Stimulated activated CD8-positive, alpha-beta memory T cell treated with anti-CD3 and anti-CD28 coated beads, Interleukin-15, amount 100 ng/mL, for 4 hours (primary cell): ENCODE measurements at places on chromosomes 3 and 15.

DNA sequence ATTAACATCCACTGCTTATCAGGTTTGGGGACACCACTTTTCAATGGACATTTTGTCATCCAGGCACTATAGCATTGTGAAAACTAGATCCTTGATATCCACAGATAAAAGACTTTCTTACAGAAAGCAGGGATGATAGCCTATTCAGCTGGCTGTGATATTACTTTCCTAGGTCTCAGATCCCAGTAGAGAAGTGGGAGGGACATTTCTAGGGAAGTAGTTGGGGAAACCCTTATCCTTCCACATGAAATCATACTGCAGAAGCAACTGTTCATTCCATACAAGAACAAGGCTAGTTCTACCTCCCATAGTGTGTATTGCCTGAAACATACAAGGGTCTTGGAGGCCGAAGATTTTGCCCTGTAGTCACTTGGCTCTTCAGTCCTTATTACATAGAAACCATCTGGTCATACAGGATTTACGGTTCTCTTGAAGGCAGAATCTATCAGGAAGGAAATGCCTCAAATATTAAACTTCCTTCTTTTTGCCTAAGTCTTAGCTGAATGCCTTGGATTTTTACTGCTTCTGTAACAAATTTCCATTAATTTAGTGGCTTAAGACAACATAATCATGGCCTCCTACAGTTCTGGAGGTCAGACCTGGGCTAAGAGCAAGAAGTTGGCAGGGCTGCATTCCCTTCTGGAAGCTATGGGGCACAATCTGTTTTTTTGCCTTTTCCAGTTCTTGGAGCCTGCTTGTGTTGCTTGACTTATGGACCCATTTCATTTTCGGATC is 119.4 kb downstream of the ECT2 start:
- no peak for DNase-seq

DNA sequence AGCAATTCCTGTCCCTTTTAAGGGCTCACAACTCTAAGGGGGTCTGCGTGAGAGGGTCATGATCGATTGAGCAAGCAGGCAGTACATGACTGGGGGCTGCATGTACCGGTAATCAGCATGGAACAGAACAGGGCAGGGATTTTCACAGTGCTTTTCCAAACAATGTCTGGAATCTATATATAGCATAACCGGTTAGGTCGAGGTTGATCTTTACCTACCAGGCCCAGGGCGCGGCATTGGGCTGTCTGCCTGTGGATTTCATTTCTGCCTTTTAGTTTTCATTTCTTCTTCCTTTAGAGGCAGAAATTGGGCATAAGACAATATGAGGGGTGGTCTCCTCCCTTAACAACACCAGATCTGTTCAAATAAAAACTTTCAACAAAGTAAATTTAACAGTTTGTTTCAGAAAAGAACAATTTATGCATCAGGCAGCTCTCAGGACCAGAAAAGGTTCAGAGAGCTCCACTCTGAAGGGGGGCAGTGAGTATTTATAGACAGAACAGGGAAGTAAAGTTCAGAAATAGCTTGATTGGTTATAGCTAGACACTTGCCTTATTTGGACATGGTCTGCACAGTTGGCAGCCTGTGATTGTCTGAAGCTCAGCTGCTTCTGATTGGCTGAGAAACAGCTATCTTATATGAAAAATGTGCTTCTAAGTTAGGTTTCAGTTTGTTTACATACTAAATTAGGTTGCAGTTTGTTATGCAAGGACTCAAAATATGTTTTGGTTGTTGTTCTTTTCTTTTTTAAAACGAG is 17.2 kb upstream of the B4GALT4 start:
- no peak for DNase-seq

GRCh38 chr3:185424435-185424834 is 61.5 kb downstream of the MAP3K13 start:
- DNase-seq = no peak

- no peak for DNase-seq
Measured at GRCh38 chr3:107432646-107433045, 55.4 kb downstream of the CCDC54 start.

DNA sequence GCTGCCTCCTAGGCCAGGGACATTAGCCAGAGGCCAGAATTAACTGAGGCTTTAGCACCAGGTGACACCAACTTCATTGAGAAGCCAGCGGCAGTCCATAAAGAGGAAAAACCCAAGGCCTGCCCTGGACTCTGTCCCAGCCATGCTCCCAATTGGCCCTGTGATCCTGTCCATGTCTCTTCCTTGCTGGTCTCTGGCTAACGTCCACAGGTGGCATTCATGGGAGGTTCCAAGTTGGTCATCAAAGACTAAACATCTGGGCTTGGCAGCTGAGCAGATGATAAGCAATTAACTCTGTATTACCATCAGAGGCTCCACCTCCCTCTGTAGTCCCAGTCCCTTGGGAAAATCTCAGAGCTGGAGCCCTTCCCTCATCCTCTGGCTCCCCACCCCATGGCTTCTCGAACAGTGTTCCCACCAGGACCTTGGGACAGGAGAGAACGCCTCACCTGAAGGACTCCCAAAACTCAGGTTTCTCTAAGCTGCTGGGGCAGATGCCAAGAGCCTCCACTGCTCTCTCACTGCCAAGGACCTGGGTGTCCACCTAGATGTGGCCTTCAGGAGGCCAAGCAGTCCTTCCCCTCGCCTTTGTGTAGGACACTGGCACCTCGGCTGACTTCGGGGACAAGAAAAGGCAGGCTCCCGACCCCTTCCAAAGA is 40.4 kb downstream of the GOLGA6A start:
- DNase-seq = no peak

DNA sequence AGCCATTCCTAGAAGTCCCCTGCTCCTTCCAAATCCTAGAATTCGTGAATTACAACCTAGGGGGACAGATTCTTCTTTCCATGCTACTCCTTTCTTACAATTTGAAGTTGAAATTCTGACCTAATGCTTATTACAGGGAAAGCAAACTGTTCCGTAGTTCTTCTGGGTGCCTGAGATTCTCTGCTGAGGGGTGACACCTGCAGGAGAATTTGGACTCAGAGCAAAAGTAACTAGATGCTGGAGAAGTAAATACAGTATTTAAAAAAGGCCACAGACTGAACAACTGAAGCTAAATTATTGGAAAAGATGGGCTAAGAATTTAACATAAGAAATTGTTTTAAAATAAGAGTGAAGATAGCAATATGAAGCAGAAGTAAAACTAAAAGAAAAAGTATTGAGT is 37.9 kb downstream of the ACAD9 start:
- no peak for DNase-seq

- DNase-seq = no peak
Measured at GRCh38 chr15:70870051-70870450, 16.1 kb upstream of the LARP6 start.
